ENCODE measurements at places on chromosomes 13 and 19.

DNA sequence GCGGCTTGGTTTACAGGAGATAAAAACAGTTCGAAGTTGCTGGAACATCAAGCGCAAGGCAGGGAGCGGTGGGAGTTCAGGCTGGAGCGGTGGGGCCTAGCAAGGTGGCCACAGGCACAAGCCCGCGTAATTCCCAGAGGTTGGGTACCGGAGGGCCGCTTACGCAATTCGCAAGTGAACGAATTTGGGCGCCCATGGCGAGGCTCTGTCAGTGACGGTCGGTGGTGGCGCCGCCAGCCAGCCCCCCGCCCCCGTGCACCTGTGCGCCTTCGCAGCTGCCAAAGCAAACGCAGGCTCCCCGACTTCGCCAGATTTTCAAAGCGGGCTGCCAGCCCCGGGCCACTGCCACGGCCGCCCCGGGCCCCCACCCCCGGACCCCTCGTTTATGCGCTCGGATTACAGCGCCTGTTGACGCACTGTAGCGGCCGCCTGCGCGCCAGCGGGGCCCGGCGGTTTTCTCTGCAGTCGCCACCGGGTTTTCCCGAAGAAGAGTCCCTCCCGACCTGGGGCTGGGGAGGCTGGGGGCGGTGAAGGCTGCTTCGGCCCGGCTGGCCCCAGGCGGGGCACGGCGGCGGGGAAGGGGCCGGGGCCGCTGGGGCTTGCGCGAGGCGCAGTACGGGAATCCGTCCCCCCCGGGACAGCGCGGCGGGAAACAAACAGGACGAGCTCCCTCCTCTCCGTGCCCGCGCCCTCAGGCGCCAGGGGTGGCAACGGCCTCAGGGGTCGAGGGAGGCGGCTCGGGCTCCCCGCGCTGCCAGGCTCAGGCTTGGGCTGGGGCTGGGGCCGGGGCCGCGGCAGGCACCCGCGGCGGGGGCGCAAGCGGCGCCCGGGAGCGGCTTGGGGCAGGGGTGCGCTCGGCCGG is 709 bp downstream of the N4BP2L1 start:
- peak; percentile 48 for DNase-seq

DNA sequence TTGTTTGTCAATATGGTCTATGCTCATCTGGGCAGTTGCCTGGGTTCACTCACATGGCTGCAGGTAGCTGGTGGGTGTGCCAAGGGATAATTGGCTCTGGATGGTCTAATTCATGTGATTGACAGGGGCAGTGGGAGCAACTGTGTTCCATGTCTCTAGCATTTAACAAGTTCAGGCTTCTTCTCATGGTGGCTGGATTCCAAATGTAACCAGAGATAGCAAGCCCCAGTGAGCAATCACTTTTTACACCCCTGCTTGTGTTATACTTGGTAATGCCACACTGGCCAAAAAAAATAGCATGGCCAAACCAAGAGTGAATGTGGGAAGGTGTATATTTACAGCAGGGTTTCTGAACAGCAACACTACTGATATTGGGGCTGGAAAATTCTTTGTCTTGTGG is 89.6 kb upstream of the TNFSF11 start:
- no peak for DNase-seq

GRCh38 chr19:45405435-45406225 is 761 bp upstream of the PPP1R13L start:
- DNase-seq, result peak; percentile 88

DNA sequence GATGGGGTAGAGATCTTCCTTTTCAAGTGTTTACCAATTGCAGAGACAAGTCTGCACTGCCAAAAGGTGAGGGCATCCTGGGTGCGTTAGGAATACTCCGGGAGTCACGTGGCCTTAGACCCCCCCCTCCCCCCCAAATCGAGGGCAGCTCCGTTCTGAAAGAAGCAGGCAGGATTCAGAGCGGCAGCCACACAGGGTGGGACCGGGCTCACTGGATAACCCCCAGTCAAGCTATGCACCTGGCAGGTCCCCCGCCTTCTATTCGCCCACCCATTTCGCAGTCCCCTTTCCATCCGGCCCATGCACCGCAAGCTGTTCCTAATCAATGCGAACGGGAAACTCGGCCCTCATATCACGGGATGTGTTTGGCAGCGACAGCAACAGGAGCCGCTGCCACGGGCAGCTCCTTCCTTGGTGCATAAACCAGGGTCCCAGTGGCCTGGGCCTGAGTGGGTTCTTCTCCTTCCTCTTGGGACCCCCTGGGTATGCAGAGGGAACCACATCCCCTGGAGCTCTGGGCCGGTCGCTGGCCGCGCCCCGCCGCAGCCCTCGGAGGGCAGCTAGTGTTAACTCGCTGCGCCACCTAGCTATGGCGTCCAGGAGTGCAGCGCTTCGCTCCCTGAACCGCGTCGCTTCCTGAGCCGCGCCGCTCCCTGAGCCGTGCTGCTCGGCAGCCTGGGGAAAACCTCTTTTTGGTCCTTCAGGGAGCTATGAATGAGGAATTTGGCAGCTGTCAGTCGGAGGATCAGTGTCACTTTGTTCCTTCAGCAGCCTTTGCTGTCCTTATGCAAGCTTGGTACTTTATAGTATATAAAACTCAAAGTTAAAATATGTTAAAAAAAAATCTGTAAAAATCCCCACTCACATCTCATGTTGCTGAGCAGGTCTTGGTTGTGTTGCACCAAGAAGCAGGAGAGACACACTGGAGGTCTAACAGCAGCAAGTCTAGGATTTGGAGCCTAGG is 41.4 kb downstream of the LYL1 start:
- DNase-seq, result peak; percentile 82

GRCh38 chr19:48006762-48007161 is 12.3 kb downstream of the ELSPBP1 start:
- no peak for DNase-seq

DNA sequence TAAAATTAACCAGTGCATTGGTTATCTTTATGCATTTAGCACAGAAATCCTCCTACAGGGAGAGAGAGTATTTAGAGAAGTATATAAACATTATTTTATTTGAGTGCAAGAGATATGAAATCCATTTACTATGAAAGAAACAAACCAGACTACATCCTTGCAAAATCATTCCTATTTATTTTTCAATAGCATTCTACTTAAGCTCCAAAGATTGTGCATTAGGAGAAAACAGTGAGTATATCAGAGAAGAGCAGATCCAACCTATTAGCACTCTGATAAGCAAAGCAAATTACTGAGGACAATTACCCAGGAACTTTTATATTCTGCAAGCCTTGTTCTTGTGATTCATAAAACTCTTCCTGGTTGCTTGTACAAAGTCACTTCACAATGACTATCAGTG is 256.1 kb downstream of the FGF14 start:
- DNase-seq, result no peak

GRCh38 chr13:110397436-110398115 is 90.5 kb downstream of the COL4A2 start:
- DNase-seq, result peak; percentile 45

GRCh38 chr13:48783181-48783630 is 129.5 kb downstream of the CYSLTR2 start:
- DNase-seq, result no peak

- no peak for DNase-seq
These were observed 504.3 kb downstream of the COG6 start for GRCh38 chr13:40159736-40160135.

GRCh38 chr19:5321851-5322681 is 18.5 kb downstream of the PTPRS start:
- peak; percentile 46 for DNase-seq

DNA sequence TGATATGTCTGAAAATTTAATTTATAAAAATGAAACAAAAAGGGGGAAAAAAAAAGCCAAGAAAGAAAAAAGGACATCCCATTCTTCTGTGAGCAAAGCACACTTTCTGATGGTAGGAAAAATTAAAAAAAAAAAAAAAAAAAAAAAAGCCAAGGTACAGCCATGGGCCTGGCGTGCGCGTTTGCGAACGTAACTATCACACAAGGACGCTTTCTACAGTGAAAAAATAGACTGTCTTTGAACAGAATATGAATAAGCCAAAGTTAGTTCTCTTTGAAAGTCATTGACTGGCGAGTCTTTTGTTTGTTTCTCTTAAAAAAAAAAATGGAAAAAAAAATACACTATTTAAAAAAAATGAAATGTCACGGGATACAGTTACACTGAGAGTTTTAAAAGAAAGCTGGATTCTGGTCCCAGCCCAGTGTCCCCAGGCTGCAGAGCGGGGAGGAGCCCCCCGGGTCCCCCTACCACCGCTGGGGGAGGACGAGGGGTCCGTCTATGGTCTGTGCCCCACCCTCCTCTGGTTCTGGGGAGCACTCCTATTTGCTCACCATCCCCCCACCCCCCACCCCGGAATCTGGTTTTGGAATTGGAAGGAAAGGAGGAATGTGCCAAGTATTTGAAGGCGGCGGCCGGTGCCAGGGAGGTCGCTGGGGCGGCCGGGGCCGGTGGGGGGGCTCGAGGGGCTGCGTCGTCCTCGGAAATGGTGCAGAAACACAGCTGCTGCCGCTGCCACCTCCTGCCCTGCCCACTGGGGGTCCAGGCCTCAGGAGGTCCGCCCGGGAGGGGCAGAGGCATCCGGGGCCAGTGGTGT is 134.5 kb downstream of the PTPRS start:
- DNase-seq, result no peak

Measured in anterior cingulate cortex (tissue), 58 donors.